ENCODE measurements at places on chromosomes 3 and 15.
A peak's percentile ranks its signal among the peaks of the same experiment; 100 is the strongest.

GRCh38 chr3:65039754-65040210 is 352.0 kb upstream of the ADAMTS9 start:
- ATAC-seq = no peak

- no peak for ATAC-seq
These were observed 3.4 kb downstream of the TMCC1 start for GRCh38 chr3:129890125-129890524.

DNA sequence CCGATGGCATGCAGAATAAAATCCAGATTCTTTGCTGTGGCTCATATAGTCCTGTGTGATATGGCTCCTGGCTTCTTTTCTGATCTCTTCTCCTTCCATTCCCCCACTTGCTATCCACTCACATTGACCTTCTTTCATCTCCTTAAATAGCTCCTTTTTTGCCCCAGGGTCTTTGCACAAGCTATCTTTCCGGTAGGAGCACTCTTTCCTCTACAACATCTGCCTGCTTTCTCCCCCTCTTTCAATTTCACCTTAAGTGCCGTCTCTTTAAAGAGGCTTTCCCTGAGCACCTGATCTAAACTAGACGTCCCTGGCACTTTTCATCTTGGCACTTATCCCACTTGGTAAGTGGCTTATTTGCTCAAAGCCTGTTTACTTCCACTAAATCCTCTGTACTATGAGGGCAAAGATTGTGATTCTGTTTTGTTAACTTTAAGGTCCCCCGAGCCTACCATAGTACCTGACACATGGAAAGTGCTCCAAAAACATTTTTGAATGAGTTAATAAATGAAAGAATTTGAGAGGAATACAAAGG is 323.3 kb upstream of the TLE3 start:
- no peak for ATAC-seq

- no peak for ATAC-seq
These were observed 8.9 kb downstream of the ADCY5 start for GRCh38 chr3:123439806-123440580.

- ATAC-seq = no peak
These were observed 325 bp downstream of the ALCAM start for GRCh38 chr3:105367063-105367405.

DNA sequence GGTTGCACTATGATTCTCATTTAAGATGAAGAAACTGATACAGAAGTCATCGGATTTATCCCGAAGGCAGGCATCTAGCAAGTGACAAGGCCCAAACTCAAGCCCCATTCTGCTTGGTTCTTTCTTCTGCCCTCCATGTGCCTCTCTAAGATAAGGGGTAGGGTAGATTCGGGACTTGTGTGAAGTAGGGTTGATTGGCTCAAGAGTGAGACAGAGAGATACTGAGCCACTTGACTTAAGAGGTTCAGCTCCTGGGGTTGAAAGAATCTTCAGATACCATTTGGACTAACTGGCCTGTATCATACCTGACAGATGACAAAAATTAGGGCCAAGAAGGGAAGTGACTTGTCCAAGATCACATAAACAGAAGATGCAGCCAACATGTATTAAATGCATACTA is 891 bp downstream of the RFT1 start:
- ATAC-seq = no peak

DNA sequence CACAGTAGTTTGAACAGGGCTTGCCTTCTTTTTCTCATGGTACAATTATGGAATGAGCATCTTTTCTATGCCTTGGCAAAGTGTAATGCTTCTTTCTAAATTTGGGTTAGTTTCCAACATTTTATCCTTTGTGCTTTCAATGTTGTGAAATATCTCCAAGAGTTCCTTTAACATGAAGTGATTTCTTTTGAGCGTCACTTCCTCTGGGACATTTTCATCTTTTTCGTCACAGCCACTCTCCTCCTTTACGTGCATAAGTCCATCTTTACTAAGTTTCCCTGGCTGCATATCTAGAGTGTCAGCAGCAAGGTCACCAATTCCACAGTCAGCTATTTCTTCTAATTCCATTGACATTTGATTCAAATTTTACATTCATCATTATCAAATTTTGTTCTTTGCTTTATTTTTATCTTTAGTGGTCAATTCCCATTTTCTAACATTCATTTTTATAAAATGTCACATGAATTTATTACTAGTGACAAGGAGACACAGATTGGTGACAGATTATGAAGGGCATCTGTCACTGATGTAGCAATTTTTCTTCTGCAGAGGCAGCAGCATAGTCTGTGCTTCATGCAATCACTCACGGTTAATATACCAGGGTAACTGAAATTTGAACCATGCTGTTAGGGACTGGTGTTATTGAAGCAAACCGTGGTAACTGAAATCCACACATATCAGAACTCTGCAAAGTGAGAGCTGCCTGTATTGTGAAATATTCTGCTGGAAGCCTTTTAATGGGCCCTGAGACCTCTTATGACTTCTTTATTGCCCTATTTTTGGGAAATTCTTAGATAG is 126.5 kb upstream of the THBS1 start:
- ATAC-seq = no peak

- no peak for ATAC-seq
These were observed 124.3 kb upstream of the EIF1B start for GRCh38 chr3:40185029-40185695.

GRCh38 chr3:188853856-188854771 is 317.7 kb upstream of the TPRG1 start:
- ATAC-seq = no peak

- no peak for ATAC-seq
These were observed 338.0 kb downstream of the SHQ1 start for GRCh38 chr3:72510247-72510646.

GRCh38 chr3:111761309-111761795 is 97.7 kb upstream of the PHLDB2 start:
- peak; percentile 95 for ATAC-seq

- ATAC-seq = no peak
These were observed 23.3 kb upstream of the C15orf39 start for GRCh38 chr15:75178171-75178937.

GRCh38 chr15:72203507-72203837 is 5.9 kb upstream of the GRAMD2A start:
- no peak for ATAC-seq

- ATAC-seq = no peak
These were observed 703 bp upstream of the LSAMP start for GRCh38 chr3:116445990-116446389.

- no peak for ATAC-seq
These were observed 41.9 kb downstream of the NDUFB4 start for GRCh38 chr3:120637851-120638559.

DNA sequence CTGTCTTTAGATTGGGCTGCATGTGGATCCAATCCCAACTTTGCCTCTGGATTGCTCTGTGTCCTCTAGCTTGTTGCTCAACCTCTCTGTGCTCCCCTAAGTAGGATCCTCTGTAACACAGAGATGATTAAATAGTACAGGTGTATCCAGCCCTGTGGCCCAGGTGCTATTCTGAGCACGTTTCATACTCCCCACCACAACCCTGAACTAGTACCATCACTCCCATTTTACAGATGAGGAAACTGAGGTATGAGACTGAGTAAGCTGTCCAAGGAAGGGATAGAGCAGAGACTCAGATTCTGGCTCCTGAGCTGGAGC is 7.2 kb downstream of the ISG20 start:
- ATAC-seq = no peak

GRCh38 chr3:170745211-170745718 is 124.7 kb downstream of the RPL22L1 start:
- peak; percentile 43 for ATAC-seq

DNA sequence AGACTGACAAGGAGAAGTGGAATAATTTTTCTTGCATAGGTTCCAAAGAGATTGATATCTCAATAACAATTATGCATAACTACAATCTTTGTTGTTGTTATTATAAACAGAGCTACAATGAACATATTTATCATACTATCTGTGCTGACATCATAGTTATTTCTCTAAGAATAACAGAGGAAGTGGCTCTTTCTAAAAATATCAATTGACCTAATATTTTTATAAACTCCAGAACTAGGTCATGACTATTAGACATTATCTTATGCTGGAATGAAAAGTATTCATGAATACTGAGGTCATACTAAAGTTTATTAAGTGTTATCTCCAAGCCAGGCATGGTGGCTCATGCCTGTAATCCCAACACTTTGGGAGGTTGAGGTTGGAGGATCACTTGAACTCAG is 114.1 kb downstream of the DCLK3 start:
- ATAC-seq = no peak

DNA sequence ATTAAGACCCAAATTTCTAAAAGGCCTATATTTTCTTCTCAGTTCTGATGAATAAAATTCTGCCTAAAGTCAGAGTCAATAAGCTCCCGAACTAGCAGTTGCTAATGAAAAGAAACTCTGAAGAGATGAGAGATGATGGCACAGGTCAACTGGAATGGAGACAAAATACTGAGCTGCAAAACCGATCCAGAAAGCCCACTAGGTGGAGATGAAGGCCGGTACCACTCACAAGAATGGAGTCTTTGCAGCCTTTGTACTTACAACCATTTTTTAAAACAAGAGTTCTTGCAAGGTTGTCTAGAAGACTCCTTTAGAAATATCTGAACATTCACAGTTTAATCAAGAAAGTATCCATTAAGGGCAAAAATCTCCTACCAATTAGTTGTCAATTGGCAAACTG is 119.9 kb upstream of the TJP1 start:
- ATAC-seq = no peak
